NCI-H774 (cell line): ENCODE measurements at places on chromosomes 7 and 10.

DNA sequence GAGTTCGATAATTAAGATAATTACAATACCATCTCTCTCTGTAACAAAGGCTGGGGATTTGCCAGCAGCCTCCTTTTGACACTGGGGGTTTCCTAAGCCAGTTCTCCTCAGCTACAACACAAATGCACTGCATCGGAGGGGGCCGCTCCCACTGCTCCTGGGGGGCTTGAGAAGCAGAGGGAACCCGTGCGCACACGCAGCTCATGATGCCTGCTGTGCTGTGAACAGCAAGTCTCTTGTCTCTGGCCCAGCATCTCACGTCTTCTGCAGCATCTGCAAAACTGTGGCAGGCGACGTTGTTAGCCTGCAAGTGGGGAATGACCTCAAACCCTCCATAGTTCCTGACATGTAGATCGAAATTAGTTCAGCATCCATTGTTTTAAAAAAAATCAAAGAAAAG, 5.5 kb downstream of the VIPR2 start:
- no peak for DNase-seq

DNA sequence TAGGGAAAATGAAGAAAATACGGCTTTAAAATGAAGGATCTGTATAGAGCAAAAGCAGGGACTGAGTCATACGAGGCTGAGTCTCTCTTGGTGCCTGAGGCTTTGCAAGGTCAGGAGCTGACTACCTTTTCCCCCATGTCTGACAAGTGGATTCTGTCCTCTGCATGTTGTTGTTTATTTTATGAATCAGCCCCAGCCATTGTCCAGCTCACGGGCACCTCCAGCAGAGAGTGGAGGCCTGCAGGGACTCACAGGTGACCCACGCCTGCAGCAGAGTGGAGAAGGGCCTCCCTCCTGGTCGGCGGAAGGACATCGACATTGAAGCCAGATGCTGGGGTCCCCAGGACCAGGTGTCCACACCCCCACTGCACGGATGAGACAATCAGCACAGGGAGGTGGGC, 233.9 kb downstream of the WDR37 start:
- no peak for DNase-seq

DNA sequence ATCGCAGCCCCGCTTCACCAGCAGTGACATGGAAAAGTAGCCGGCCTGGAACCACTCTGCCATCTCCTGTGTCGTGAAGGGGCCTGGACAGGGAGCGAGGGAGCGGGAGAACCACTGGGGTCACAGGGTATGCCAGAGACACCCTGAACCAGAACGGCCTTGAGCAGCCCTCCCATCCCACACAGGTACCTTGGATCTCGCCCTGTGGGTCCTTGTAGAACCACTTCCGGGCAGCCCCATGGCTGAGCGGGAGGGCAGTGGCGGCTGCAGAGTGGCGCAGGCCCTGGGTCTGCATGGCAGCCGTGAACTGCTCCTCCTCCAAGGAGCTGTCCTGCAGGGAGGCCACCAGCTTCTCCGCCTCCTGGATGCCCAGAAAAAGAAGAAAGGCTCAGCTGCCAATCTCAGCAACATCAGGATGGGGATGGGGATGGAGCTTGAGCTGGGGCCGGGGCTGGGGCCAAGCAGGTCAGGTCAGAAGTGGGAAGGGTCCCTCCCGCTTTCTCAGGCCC, 9.5 kb downstream of the GIGYF1 start:
- no peak for DNase-seq

DNA sequence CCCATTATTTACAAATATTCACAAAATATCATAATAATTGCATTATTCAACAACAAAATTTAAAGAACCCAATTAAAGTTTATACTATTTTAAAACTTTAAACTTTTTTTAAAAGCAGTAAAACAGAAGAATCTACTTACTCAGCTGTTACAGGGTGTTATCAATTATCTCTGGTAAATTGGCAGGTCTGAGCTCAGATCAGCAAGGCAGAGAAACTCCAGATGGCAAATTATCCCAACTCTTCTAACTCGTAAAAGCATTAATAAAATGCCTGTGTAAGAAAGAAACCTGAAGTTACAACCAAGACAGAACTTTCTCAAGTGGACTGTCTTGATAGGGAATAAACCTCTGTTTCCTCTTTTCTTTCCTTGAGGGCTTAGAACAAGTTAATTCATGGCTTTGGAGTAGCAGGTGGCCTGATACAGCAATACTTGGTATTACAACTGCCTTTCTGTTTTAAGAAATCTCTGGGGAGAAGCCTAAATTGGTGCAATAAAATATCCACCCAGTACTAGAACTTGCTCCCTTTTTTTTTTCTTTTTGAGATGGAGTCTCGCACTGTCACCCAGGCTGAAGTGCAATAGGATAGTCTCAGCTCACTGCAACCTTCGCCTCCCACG, 275.3 kb upstream of the MKLN1 start:
- DNase-seq, result no peak

GRCh38 chr10:12949248-12949647, 52.3 kb downstream of the CCDC3 start:
- DNase-seq, result no peak
